Body of pancreas (tissue), 4 donors: ENCODE measurements at places on chromosomes 2 and 18.

DNA sequence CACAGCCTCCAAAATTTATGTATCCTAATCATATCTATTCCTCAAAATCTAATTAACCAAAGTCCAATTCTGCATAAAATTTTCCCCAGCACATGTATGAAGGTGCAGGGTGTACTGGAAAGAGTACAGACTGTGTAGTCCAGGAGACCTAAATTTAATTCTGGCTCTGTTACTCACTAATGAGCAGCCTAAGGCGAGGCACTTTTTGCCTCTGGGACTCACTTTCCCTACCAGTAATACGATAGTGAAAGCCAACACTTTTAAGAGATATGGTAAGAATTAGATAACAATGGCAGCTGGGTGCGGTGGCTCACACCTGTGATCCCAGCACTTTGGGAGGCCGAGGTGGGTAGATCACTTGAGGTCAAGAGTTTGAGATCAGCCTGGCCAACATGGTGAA, 177.7 kb downstream of the PIEZO2 start:
- no peaks in the 10 kb centered on the region for H3K27me3 ChIP-seq
- H3K4me3 ChIP-seq = no peak overlapping the region
- H3K4me1 ChIP-seq = no peaks in the 10 kb centered on the region
- DNase-seq = no peak
- H3K27ac ChIP-seq = no peak overlapping the region

DNA sequence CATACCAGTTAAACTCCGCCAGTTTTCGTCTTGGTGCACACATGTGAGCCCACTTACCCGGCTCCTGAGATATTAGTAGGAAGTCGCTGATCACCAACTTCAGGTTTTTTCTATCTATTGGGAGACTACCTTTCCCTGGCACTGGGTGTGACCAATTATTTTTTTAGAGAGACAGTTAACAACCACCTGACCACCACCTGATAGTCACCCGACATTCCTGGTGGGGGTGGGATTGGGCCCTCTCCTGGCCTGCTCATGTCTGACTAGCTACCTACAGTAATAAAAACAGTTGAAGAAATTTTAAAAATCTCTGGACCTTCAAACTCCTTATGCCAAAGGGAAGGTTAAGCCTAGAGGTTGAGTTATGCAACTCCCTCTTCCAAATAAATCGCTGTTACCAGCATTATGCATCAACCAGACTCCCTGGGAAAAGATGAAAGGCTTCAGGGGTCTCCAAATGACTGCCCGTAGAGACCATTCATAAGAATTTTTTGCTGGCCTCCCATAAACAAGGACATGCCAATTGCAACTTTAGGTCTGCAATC, 27.8 kb downstream of the CREG2 start:
- H3K4me3 ChIP-seq = no peak overlapping the region
- H3K27me3 ChIP-seq = no peaks in the 10 kb centered on the region
- H3K4me1 ChIP-seq = no peaks in the 10 kb centered on the region
- no peaks in the 10 kb centered on the region for H3K36me3 ChIP-seq
- DNase-seq = no peak

DNA sequence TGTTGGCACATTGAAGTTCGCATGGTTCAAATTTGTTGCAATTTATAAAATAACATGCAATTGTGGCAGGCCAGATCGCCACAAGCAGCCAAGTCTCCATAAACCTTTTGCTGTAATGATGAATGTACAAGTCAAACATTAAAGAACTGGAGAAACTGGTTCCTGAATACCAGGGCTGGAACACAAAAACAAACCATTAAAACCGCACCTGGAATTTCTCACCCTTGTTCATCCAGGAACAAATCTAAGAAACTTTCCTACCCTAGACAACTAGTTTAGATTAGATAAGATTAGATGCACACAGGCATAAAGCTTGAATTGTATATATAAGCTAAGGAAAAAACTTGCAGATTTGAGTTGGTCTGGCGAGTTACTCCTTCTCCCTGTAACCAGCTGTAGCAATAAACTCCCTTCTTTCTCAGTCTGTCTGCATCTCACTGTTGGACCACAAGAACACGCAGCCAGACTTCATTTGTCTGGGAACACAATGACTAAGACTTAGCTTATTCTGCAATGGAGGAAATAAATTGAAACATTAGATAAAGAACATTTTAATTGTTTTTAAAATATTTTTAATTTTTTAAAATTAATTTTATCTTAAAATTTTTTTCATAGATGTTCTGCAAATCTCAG, 1835.5 kb upstream of the LRRTM1 start:
- no peak overlapping the region for H3K4me3 ChIP-seq
- H3K27ac ChIP-seq = peak overlapping the region; percentile 74
- DNase-seq = peak; percentile 12
- no peaks in the 10 kb centered on the region for H3K36me3 ChIP-seq

GRCh38 chr2:239230318-239231052, 170.3 kb downstream of the HDAC4 start:
- no peaks in the 10 kb centered on the region for H3K27me3 ChIP-seq

- H3K4me3 ChIP-seq = no peak overlapping the region
- no peaks in the 10 kb centered on the region for H3K36me3 ChIP-seq
- DNase-seq = no peak
- H3K27ac ChIP-seq = no peak overlapping the region
- no peaks in the 10 kb centered on the region for H3K4me1 ChIP-seq
- no peaks in the 10 kb centered on the region for H3K27me3 ChIP-seq
These were observed 28.8 kb downstream of the STEAP3 start for GRCh38 chr2:119252186-119253113.

- H3K4me3 ChIP-seq = peak overlapping the region; percentile 26
- peaks cover 39% of the 10 kb centered on the region for H3K4me1 ChIP-seq
- H3K36me3 ChIP-seq = no peaks in the 10 kb centered on the region
- DNase-seq = peak; percentile 47
- H3K27ac ChIP-seq = peak overlapping the region; percentile 98
These were observed 1.8 kb downstream of the RTKN start for GRCh38 chr2:74439803-74440377.

- H3K27me3 ChIP-seq = no peaks in the 10 kb centered on the region
- H3K36me3 ChIP-seq = peaks cover 2% of the 10 kb centered on the region
- no peaks in the 10 kb centered on the region for H3K4me1 ChIP-seq
- no peak for DNase-seq
- no peak overlapping the region for H3K27ac ChIP-seq
These were observed 12.7 kb upstream of the ZNF513 start for GRCh38 chr2:27393225-27393624.

DNA sequence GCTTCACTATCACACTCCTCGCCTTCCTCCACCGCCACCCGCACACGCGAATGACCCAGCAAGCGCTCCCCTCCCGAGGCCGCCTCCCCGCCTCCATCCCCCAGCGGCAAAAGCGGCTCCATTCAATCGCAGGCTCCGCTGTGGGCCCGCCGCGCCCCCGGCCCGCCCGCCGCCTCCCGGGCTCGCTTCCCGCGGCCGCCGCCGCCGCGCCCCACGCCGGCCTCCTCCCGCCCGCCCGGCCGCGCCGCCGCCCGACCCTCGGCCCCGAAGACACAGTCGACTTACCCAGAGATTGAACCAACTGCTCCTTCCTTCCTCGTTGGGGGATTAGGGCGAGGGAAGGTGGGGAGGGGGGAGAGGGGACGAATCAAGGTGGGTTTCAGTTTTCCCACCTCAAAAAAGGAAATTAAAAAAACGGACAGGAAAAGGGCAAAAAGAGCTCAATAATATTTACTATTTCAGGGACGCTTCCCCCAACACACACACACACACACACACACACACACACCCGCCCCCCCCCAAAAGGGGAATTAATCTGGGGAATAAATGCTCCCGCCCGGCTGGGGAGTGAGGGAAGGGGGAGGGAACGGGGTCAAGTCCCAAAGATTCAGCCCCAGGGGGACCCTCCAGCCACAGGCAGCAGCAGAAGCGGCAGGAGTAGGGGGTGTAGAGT, 743 bp downstream of the XPO1 start:
- no peaks in the 10 kb centered on the region for H3K27me3 ChIP-seq
- no peaks in the 10 kb centered on the region for H3K36me3 ChIP-seq
- H3K27ac ChIP-seq = peak overlapping the region; percentile 97
- H3K4me1 ChIP-seq = peaks cover 31% of the 10 kb centered on the region

- H3K27ac ChIP-seq = no peak overlapping the region
- no peak for DNase-seq
- no peaks in the 10 kb centered on the region for H3K27me3 ChIP-seq
- no peaks in the 10 kb centered on the region for H3K36me3 ChIP-seq
These were observed 218.4 kb downstream of the TMEM163 start for GRCh38 chr2:134500211-134500935.

DNA sequence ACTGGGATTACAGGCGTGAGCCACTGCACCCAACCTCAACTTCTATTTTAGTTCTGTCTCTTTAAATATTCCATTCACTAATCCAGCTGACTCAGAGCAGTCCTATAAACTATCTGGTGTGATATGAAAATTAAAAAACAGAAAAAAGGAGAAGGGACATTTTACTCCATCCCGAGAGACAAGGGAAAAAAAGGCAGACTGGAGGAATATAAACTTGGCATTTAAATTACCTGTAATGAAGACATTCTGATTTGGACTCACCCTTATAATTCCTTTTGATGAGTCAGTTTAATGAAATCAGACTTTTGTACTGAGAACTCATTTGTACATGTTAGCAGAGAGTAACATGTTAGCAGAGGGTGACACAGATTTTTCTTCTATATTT, 74.8 kb upstream of the RIOK3 start:
- no peak for DNase-seq
- H3K27me3 ChIP-seq = no peaks in the 10 kb centered on the region
- H3K4me3 ChIP-seq = no peak overlapping the region
- peaks cover 6% of the 10 kb centered on the region for H3K4me1 ChIP-seq

- peak overlapping the region; percentile 44 for H3K27ac ChIP-seq
- no peaks in the 10 kb centered on the region for H3K27me3 ChIP-seq
- DNase-seq = peak; percentile 18
These were observed 124.7 kb downstream of the HDAC4 start for GRCh38 chr2:239275847-239276831.

- H3K27me3 ChIP-seq = no peaks in the 10 kb centered on the region
- no peaks in the 10 kb centered on the region for H3K4me1 ChIP-seq
- H3K27ac ChIP-seq = no peak overlapping the region
These were observed 555.5 kb upstream of the LRRTM4 start for GRCh38 chr2:78077633-78078032.

GRCh38 chr2:28833740-28834470, 23.3 kb downstream of the SPDYA start:
- H3K36me3 ChIP-seq = no peaks in the 10 kb centered on the region
- H3K4me1 ChIP-seq = no peaks in the 10 kb centered on the region
- no peak for DNase-seq
- H3K27ac ChIP-seq = no peak overlapping the region
- no peak overlapping the region for H3K4me3 ChIP-seq

DNA sequence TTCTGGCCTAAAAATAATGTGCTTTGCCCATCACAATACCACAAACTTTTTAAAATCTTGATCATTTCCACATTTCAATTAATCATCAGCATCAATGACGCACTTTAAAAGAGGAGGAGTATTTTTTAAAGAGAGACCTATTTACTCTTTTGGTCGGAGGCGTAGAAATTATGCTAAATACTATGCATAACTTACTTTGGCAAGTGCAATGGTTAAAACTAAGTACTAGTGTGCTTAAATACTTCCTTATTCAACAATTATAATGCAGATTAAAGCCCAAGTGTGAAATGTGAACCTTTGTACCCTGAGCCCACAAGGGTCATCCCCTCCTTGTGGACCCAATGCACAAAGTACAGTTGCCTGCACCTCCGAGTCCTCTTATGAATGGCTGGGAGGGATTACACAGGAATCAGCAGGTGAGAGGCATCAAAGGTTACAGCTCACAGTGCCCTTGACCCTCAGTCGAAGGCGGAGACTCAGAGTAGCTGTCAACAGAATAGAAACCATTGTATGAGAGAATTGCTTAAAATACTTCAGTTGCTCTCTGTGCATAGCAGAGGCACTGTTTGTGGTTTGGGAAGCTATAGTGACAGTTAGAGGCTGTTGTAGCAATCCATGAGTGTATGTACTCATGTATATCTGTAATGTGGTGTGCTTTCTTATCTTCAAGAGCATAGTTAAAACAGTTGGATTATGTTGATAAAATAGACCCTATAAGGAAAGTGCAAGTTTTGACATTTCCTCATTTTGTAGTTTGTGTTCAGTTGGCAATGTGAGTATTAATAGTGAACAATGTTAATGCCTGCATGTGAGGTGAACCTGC, 151.7 kb upstream of the ITGA4 start:
- no peaks in the 10 kb centered on the region for H3K27me3 ChIP-seq
- H3K4me1 ChIP-seq = no peaks in the 10 kb centered on the region
- no peak overlapping the region for H3K27ac ChIP-seq
- no peak overlapping the region for H3K4me3 ChIP-seq
- DNase-seq = no peak

DNA sequence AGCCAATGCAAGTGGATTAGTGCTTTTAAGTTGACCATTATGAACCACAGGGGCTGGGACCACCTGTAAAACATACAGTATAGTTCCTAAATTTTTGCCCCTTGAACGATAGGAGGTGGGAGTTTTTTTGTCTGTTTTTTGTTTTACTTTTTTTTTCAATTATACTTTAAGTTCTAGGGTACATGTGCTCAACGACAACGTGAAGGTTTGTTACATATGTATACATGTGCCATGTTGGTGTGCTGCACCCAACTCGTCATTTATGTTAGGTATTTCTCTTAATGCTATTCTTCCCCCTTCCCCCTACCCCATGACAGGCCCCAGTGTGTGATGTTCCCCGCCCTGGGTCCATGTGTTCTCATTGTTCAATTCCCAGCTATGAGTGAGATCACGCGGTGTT, 1797.9 kb upstream of the PIK3C3 start:
- DNase-seq = no peak
- H3K27me3 ChIP-seq = no peaks in the 10 kb centered on the region
- no peaks in the 10 kb centered on the region for H3K4me1 ChIP-seq
- H3K27ac ChIP-seq = no peak overlapping the region
- H3K4me3 ChIP-seq = no peak overlapping the region

DNA sequence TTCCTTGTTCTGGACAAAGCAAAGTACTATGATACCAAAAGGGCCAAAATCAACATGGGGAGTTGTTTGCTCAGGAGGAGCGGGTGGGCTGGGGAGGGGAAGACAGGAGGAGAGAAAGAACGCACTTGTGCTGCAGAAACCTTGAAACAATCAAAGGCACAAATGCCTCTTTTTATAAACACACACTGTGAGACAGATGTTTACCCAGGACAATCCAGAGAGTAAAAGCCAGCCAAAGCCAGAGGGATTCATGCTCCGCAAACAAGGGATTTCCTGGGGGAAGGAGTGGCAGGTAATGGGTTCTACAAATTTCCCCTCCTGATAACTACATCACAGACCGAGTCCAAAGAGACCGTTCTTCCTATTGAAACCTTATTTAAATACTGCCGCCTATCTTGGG, 323.5 kb upstream of the SKOR2 start:
- H3K27ac ChIP-seq = no peak overlapping the region
- no peak overlapping the region for H3K4me3 ChIP-seq
- H3K36me3 ChIP-seq = no peaks in the 10 kb centered on the region
- no peaks in the 10 kb centered on the region for H3K27me3 ChIP-seq
- no peaks in the 10 kb centered on the region for H3K4me1 ChIP-seq
